ENCODE measurements at places on chromosomes 13 and 19.

GRCh38 chr13:30157616-30157993 lies 149.7 kb downstream of the KATNAL1 start:
- no peaks in the 10 kb centered on the region for H3K4me1 ChIP-seq
- no peak for DNase-seq
- no peak overlapping the region for H3K4me3 ChIP-seq
- H3K27ac ChIP-seq = no peak overlapping the region
- no peaks in the 10 kb centered on the region for H3K27me3 ChIP-seq

DNA sequence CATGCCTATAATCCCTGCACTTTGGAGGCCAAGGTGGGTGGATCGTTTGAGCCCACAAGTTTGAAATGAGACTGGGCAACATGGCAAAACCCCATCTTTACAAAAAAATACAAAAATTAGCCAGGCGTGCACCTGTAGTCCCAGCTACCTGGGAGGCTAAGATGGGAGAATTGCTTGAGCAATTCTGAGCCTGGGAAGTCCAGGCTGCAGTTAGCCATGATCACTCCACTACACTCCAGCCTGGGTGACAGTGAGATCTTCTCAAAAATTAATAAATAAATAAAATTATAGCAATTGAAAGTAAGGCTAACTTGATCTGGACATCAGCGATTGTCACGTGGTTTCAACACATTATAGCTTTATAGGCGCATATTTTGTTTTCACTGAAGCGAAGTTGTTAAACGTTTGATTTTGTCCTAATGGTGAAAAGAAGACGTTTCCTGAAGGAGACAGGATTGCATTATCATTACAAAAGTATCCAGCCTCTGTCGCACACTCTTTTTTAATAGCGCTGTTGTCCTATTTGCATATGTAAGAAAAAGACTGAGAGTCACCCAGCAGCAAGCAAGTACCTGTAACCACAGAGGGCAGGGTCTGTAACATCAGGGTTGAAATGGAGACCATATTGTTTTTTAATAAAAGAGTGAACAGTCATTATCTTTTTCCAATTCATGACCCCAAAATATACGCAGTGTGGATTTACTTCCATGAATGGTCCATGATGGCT lies 335.7 kb downstream of the DCT start:
- H3K27me3 ChIP-seq = no peaks in the 10 kb centered on the region
- no peak overlapping the region for H3K4me3 ChIP-seq
- H3K27ac ChIP-seq = no peak overlapping the region
- DNase-seq = no peak
- no peaks in the 10 kb centered on the region for H3K4me1 ChIP-seq

- no peak for DNase-seq
- no peaks in the 10 kb centered on the region for H3K36me3 ChIP-seq
- H3K4me3 ChIP-seq = no peak overlapping the region
- no peak overlapping the region for H3K27ac ChIP-seq
These were observed 26.8 kb downstream of the STARD13 start for GRCh38 chr13:33258808-33259193.

DNA sequence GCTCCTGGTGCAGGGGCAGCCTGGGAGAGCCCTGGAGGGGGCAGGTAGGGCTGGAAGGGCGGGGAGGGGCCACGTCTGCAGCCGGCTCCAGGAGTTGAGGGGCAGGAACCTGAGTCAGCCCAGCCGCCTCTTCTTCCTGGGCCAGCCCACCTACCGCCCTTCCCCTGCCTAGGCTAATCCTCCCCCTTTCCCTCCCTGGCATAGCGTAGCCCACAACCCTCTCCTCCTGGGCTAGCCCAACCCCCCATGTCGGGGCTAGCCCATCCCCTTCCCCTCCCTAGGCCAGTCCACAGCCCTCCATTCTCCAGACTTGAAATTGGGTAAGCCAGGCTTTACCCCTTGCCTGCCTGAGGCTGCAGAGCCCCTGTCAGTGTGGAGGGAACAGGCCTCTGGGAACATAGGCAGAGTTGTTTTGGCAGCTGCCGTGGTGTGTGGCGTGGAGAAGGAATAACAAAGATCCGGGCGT lies 20.6 kb upstream of the WDR18 start:
- no peak overlapping the region for H3K27ac ChIP-seq
- H3K27me3 ChIP-seq = no peaks in the 10 kb centered on the region
- no peaks in the 10 kb centered on the region for H3K4me1 ChIP-seq
- no peak for DNase-seq
- H3K36me3 ChIP-seq = no peaks in the 10 kb centered on the region

DNA sequence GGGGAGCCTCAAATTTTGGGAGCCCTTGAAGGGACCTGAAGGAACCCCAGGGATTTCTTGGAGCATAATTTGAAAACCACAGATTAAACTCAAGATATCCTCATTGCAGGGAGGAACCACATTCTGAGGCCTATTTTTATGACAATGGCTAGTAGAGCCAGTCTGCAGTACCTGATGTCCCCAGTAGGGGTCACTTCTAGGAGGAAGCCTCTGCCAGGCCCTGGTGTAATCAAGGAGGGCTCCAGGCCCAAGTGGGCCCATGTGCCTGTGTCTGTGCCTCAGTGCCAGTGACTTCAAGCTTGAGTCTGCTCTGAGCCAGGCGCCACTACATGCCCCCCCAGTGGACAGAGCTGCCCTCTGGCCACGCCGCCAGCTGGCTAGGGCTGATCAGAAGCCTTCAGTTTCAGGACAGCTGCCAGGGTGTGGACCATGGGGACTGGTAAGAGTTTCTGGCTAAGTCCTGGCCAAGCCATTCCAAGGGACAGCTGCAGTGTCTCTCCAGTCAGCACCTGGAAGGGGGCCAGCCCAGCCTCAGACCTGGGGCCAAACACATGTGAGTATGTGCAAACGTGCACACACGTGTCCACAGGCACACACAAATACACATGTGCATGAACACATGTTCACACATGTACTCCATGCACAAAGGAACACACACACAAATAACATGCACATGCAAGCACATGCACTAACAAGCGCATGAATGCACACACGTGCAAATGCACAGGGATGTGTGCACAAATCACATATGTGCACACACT lies 20.5 kb upstream of the SLC7A10 start:
- no peak for DNase-seq
- no peak overlapping the region for H3K27ac ChIP-seq
- H3K4me1 ChIP-seq = no peaks in the 10 kb centered on the region
- H3K36me3 ChIP-seq = no peaks in the 10 kb centered on the region
- H3K27me3 ChIP-seq = no peaks in the 10 kb centered on the region

DNA sequence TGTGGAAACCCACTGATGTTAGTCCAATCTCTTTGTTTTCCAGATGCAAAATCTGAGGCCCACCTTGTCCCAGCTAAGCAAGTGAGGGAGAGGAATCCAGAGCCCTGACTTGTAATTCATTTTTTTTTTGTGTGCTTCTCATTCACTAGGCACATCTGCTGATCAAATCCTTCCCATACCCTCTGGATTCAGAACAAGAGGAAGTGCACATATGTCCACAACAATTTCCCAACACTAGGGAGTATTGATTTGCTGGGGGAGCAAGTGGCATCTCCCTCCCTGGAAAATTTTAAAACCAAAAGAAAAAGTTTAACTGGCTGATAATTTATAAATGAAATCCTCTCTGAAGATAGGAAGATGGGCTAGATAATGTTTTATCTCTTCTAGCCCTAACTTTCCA lies 94.6 kb upstream of the RFC3 start:
- no peak overlapping the region for H3K4me3 ChIP-seq
- H3K4me1 ChIP-seq = no peaks in the 10 kb centered on the region
- no peak for DNase-seq
- no peaks in the 10 kb centered on the region for H3K36me3 ChIP-seq
- H3K27me3 ChIP-seq = no peaks in the 10 kb centered on the region

DNA sequence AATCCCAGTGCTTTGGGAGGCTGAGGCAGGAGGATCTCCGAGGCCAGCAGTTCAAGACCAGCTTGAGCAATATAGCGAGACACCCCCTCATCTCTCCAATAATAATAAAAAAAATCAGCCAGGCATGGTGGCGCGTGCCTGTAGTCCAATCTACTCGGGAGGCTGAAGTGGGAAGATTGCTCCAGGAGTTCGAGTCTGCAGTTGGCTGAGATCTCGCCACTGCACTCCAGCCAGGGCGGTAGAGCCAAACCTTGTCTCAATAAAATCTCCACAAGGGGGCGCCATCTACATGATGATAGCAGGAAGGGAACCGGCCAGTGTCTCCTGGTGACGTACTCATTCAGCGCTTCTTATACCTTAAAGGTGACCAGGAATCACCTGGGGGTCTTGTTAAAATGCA lies 13.6 kb upstream of the C5AR1 start:
- H3K27ac ChIP-seq = no peak overlapping the region

GRCh38 chr19:28292822-28293500 lies 920.0 kb downstream of the UQCRFS1 start:
- peaks cover 11% of the 10 kb centered on the region for H3K4me1 ChIP-seq
- no peak overlapping the region for H3K4me3 ChIP-seq
- H3K36me3 ChIP-seq = no peaks in the 10 kb centered on the region
- no peaks in the 10 kb centered on the region for H3K27me3 ChIP-seq
- DNase-seq = no peak

DNA sequence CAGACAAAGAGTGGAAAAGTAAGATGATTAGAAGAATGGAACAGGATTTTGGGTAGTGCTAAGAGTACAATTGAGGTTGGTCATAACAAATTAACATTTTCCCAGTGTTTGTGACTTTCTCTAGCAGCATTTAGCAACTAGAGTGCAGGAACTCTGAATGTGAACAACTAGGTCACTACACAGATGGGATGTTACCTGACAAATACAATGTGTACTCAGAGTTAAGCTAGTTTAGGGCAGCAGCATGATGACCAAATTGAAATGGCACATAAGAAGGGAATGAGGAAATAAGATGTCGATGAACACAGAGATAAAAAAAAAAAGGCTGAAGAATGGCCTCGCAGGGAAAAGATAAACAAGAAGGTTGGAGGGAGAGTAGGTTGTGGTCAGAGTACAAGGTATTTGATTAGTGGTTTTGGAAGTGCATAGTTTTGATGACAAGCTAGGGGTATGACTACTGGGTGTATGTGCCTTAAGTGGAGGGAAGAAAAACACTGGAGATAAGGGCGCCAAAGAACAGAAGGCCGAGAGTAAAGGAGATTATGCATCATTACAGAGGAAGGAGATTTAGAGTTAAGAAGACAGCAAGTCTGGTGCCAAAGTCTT lies 381.1 kb downstream of the FGF14 start:
- no peak overlapping the region for H3K4me3 ChIP-seq
- no peaks in the 10 kb centered on the region for H3K27me3 ChIP-seq
- no peaks in the 10 kb centered on the region for H3K36me3 ChIP-seq

- H3K27me3 ChIP-seq = no peaks in the 10 kb centered on the region
- H3K36me3 ChIP-seq = no peaks in the 10 kb centered on the region
- H3K27ac ChIP-seq = no peak overlapping the region
- no peak for DNase-seq
- no peak overlapping the region for H3K4me3 ChIP-seq
These were observed 114.5 kb downstream of the KLF5 start for GRCh38 chr13:73173279-73173811.

- no peak overlapping the region for H3K27ac ChIP-seq
- no peak overlapping the region for H3K4me3 ChIP-seq
- no peak for DNase-seq
- H3K36me3 ChIP-seq = no peaks in the 10 kb centered on the region
- H3K4me1 ChIP-seq = no peaks in the 10 kb centered on the region
These were observed 1.2 kb downstream of the ZNF784 start for GRCh38 chr19:55623130-55623529.

DNA sequence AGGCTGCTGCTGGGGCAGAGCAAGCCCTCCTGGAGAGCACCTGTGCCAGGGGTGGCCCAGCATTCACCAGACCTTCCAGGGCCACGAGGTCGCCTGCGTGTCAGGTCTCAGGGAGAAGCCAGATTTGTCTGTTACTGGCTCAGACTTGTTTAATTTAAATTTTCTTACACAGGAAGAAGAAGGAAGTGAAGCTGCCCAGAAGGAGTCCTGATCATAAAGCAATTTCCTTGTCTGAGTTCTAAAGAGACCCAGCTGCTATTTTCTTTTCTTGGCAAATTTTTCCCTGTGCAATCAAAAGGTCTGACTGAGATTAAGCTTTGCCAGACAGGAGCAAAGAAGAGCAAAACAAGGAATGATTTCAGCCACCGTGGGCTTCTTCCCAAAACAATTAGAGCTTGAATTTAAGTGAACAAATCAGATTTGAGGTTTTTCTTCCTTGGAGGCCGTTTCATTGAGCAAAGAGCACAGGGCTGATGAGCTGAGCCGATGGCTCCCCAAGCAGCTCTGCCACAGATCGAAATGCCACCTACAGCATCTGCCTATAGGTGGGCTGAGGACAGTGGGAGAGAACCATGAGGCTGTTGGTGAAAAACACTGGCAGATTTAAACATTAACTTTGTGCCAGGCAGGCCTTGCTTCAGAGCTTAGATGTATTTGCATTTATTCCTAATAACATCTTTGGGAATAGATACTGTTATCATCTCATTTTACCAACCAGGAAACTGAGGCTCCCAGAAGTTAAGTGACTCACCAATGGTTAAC lies 40.1 kb downstream of the HSPH1 start:
- H3K36me3 ChIP-seq = no peaks in the 10 kb centered on the region
- no peak for DNase-seq
- H3K4me1 ChIP-seq = peaks cover 4% of the 10 kb centered on the region
- H3K27me3 ChIP-seq = no peaks in the 10 kb centered on the region
- no peak overlapping the region for H3K4me3 ChIP-seq
- H3K27ac ChIP-seq = no peak overlapping the region

DNA sequence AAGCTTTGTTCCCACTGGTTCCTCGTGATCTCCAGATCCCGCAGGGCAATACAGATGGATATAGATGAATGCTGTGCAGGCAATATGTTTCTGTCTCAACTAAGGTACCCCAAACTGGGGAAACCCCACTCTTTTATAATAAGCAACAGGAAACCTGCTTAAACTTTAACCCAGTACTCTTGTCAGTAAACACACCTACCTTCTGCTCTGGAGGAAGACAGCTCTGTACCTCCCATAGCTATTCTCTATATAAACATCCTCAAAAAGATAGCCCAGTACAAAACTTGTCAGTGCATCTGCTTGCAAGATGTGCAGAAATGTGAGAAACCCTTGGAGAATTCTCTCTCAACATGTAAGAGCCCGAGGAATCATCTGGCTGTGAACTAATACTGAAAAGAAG lies 583.6 kb downstream of the OLFM4 start:
- H3K27ac ChIP-seq = no peak overlapping the region
- no peak for DNase-seq
- no peaks in the 10 kb centered on the region for H3K4me1 ChIP-seq

GRCh38 chr13:44237276-44237767 lies 136.3 kb upstream of the SERP2 start:
- no peak overlapping the region for H3K4me3 ChIP-seq
- no peaks in the 10 kb centered on the region for H3K36me3 ChIP-seq
- peak; percentile 28 for DNase-seq
- peaks cover 9% of the 10 kb centered on the region for H3K4me1 ChIP-seq

DNA sequence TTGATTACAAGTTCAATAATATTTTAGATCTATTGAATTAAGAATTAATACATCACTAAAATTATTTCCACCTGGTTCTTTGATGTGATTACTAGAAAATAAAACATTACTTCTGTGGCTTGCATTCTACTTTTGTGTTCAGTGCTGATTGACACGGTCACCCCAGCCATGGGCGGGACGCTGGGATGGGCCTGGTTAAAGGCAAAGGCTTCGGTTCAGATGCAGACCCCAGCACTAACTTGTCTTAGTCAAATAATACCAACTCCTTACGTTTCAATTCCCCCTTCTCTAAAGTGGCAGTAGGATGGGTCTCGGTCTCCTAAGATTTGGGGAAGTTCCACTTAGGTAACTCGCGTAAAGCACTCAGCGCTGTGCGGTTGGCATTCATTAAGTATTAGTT lies 144.9 kb downstream of the URI1 start:
- no peaks in the 10 kb centered on the region for H3K27me3 ChIP-seq
- H3K4me1 ChIP-seq = no peaks in the 10 kb centered on the region
- no peak overlapping the region for H3K4me3 ChIP-seq
- no peak for DNase-seq

GRCh38 chr13:22076658-22077057 lies 405.8 kb downstream of the FGF9 start:
- no peaks in the 10 kb centered on the region for H3K4me1 ChIP-seq
- no peak overlapping the region for H3K4me3 ChIP-seq
- no peak overlapping the region for H3K27ac ChIP-seq
- no peaks in the 10 kb centered on the region for H3K27me3 ChIP-seq
- no peak for DNase-seq
